ENCODE measurements at places on chromosomes 5 and 9.

GRCh38 chr9:14311956-14312685 is 1.8 kb downstream of the NFIB start:
- H3K4me3 ChIP-seq = peak overlapping the region; percentile 45
- peaks cover 76% of the 10 kb centered on the region for H3K27me3 ChIP-seq
- peaks cover 8% of the 10 kb centered on the region for H3K4me1 ChIP-seq
- H3K27ac ChIP-seq = no peak overlapping the region

- H3K4me3 ChIP-seq = no peak overlapping the region
- peaks cover 15% of the 10 kb centered on the region for H3K27me3 ChIP-seq
- H3K4me1 ChIP-seq = no peaks in the 10 kb centered on the region
- no peak overlapping the region for H3K27ac ChIP-seq
These were observed 43.6 kb downstream of the CDO1 start for GRCh38 chr5:115772731-115773475.

DNA sequence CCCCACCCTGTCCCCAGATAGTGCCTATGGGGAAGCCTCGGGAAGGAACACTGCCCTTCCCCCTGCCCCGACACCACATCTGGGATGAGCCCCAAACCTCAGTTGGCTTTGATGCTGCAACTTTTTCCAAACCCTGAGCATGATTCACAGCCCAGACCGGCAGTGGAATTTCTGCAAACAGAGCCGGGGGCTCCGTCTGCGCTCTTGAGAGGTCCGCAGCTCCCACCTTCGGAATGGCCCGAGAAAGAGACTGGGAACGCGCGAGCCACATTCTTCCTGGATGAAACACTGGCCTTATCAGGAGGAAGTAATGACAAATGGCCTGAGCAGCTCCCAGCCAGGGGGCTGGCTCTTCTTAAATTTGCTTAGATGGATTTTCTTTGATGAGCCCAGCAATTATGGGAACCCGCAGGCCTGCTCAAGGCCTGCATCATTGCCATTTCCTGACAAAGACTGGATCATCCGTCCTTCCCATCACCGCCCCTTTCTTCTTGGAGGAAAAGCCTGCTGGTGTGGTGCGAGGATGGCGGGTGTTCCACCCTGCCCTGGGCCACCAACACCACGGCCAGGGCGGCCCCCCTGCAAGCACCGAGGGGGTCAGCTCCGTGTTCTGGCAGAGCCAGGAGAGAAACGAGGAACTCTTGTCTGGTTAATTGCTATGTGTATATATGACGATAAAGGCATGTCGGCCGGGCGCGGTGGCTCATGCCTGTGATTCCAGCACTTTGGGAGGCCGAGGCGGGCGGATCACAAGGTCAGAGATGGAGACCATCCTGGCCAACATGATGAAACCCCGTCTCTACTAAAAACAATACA is 38.8 kb upstream of the COL5A1 start:
- no peak overlapping the region for H3K4me3 ChIP-seq
- no peaks in the 10 kb centered on the region for H3K4me1 ChIP-seq
- no peak overlapping the region for H3K27ac ChIP-seq
- H3K27me3 ChIP-seq = peaks cover 12% of the 10 kb centered on the region
- DNase-seq = no peak

- no peak overlapping the region for H3K4me3 ChIP-seq
- no peaks in the 10 kb centered on the region for H3K4me1 ChIP-seq
- H3K27ac ChIP-seq = no peak overlapping the region
These were observed 62.7 kb upstream of the TMEM252 start for GRCh38 chr9:68603371-68603770.

- peaks cover under 1% of the 10 kb centered on the region for H3K36me3 ChIP-seq
- peaks cover 12% of the 10 kb centered on the region for H3K27me3 ChIP-seq
- no peak for DNase-seq
- H3K4me3 ChIP-seq = no peak overlapping the region
- H3K4me1 ChIP-seq = peaks cover 8% of the 10 kb centered on the region
These were observed 48.9 kb downstream of the IL31RA start for GRCh38 chr5:55900068-55900467.

- H3K36me3 ChIP-seq = peaks cover 3% of the 10 kb centered on the region
- no peak overlapping the region for H3K4me3 ChIP-seq
- H3K4me1 ChIP-seq = peaks cover 44% of the 10 kb centered on the region
- peak; percentile 28 for DNase-seq
These were observed 21.5 kb upstream of the MGAT1 start for GRCh38 chr5:180823940-180824629.

- no peak overlapping the region for H3K27ac ChIP-seq
- no peak overlapping the region for H3K4me3 ChIP-seq
- peaks cover 7% of the 10 kb centered on the region for H3K27me3 ChIP-seq
- DNase-seq = peak; percentile 2
These were observed 72.9 kb downstream of the SEC61B start for GRCh38 chr9:99294850-99295461.

- H3K36me3 ChIP-seq = no peaks in the 10 kb centered on the region
- no peak for DNase-seq
- H3K4me1 ChIP-seq = peaks cover 10% of the 10 kb centered on the region
- no peak overlapping the region for H3K4me3 ChIP-seq
- no peak overlapping the region for H3K27ac ChIP-seq
These were observed 13.8 kb downstream of the DNM1 start for GRCh38 chr9:128216781-128217553.
